HTR-8/SVneo (cell line): ENCODE measurements at places on chromosomes 2 and 18.

DNA sequence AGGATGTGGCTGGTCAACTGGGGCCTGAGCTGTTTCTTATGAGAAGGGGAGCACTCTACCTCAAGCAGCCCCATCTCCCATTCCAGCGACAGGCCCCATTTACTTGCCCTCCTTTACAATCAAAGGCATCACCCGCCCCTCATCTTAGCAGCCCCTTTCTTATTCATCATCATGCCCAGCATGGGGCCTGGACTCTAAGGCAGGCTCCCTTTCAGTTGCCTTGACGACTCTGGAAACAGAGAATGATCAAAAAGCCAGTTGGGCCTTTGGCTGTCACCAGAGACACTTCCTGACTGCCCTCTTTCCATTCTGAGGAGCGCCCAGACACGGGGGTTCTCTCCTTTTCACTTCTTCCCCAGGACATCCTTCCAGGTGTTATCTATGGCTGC lies 11.2 kb downstream of the CELF4 start:
- no peak for DNase-seq

GRCh38 chr18:51425889-51426288 lies 228.4 kb upstream of the MEX3C start:
- DNase-seq = no peak

DNA sequence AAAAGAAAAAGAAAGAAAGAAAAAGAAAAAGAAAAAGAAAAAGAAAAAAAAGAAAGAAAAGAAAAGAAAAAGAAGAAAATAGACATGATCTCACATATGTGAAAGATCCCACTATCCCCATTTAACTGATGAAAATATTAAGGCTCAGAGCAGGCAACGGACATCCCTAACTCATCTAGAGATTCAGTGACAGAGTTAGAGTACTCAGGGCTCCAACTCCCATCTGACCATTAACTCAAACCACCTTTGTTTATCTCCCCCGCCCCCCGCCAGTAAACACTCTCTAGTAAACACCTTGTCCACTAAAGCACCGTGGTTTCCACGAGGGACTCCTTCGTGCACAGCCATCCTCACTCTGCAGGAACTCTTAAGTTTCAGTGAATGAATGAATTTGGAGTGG lies 142.9 kb downstream of the TGIF1 start:
- DNase-seq = no peak

DNA sequence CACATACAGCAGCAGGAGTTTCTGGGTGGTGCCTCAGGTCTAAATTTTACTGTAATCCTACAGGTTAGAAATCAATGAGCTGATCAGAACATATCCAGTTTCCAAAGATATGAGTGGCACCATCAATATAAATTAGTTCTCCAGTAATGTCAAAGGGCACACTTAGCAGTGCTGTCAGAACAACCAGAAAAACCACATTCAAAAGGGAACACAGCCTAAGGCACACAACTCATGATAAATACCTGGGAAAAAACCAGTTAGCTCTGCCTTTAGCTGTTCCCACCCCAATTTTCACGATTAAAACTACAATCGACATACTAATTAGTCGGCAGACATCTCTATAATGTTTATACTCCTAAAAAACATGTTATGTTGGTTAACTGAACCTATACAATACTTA lies 31.5 kb downstream of the ATP8B1 start:
- DNase-seq = no peak

- DNase-seq = no peak
These were observed 67.6 kb downstream of the FEZ2 start for GRCh38 chr2:36530178-36530982.

- DNase-seq = no peak
These were observed 6.0 kb downstream of the ANKMY1 start for GRCh38 chr2:240551811-240552210.

DNA sequence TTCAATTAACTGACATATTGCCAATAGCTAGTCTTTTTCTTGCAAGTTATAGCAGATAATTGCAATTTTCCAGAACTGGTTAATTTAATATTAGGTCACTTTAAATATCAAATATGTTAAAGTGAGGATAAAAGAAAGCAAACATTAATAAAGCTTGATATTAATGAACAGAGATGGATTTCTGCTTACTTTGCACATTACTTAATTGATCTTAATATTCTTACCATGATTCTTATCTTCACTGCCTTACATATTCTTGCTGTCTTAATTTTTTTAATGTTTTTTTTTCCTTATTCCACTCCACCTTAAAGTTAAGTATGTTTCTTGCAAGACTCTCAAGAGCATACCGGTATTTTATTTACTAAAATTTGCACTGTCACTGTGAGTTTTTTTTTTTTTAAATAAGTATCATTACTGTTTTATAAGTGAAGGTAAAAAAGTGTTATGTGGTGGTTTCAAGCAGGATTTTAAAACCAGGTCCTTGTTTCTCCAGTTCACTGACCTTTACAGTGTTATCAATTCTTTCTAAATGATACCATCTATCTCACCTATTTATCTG lies 33.9 kb downstream of the PPP3R1 start:
- no peak for DNase-seq

DNA sequence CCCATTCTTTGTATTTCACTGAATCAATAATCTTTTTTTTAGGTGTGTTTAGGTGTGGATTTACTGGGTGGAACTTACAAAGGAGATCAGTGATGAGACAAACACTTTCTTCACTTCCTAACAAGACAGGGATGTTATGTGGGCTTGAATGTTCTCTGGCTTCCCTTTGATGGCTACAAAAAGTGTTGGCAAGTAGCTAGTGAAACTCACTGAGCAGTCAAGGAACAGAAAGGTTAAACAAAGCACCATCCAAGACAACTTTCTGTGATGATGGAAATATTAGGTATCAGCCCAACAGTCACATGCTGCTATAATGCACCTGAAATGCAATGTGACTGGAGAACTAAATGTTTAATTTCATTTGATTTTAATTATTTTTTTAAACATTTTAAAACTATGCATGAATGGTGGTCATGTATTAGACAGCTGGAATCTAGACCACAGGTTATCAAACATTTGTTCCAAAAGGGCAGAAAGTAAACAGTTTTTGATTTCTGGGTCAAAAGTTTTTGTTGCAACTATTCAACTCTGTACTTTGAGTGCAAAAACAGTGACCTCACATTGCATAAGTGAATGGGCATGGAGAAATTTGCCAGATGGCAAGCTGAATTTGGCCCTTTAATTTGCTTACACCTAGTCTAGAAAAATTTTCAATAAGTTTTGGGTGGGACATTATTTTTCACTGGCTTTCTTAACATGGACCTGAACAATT lies 1272.7 kb upstream of the TMEFF2 start:
- DNase-seq = no peak

GRCh38 chr2:210128961-210129360 lies 42.2 kb downstream of the KANSL1L start:
- no peak for DNase-seq

DNA sequence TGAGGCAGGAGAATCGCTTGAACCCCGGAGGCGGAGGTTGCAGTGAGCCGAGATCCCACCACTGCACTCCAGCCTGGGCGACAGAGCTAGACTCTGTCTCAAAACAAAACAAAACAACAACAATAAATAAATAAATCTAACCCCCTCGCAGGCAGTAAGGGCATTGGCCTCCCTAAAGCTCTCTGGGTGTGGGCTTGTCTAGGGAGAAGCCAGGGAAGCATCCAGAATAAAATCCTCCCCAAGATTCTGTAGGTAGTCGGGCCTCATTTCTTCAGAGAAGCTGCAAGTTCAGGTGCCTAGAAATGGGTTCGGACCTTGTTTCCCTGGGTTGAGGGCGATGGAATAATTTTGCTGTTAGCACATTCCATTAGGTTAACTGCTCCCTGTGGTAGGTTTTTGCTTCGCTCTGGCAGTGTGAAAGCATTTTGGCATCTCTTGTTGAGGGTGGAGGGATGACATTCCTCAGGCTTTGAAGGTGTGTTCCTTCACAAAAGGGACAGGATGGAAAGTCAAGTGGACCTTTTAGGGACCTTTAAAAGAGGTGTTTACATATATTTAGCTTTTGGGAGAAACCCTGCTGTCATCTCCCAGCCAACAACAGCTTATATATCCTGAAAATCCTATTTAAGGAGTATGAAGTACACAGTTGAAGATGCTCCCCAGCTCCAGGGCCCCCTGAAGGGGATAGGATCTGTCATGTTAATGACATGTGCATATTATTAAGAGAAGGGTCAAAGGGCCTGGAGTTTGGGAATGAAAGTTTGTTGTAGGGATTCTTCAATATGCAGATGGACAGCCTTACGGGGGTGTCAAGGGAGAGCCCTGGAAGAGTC lies 17.7 kb downstream of the MYCN start:
- DNase-seq = no peak
